Stimulated activated CD4-positive, alpha-beta T cell treated with anti-CD3 and anti-CD28 coated beads, Interleukin-1b, Interleukin-23, amount 100 ng/mL, for 24 hours (primary cell): ENCODE measurements at places on chromosomes 7 and 10.

- DNase-seq = no peak
Measured at GRCh38 chr7:118836933-118837332, 612.4 kb downstream of the ANKRD7 start.

GRCh38 chr10:26755443-26755903, 58.0 kb downstream of the PDSS1 start:
- no peak for DNase-seq

GRCh38 chr10:131214521-131215244, 96.8 kb downstream of the TCERG1L start:
- no peak for DNase-seq

DNA sequence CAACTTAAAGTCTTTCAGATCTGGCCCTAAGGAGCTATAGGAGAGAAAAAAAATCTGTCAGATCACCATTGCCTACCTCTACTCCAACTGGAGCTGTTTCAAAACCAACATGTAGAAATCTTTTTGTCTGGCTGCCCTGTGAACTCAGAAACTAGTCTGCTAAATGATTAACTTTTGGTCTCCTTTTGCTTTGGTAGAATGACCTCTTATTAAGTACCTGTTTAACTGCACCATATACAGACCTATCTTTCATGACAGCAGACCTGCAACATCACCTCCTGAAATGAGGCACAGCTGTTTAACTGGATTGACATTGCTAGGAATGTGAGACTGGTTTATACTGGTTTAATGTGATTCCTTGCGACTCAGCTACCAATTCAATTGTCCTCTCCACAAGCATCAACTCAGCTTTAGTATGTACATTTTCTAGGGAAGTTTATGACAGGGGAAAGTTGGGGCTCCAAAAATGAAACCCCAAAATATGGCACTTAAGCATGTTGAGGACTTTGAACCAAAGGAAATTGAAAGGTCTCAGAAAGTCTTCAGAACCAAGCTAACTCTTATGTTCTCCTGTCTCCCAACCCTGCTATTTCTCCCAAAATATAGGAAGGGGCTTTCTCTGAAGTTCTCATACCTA, 1.8 kb downstream of the CYP3A43 start:
- no peak for DNase-seq

DNA sequence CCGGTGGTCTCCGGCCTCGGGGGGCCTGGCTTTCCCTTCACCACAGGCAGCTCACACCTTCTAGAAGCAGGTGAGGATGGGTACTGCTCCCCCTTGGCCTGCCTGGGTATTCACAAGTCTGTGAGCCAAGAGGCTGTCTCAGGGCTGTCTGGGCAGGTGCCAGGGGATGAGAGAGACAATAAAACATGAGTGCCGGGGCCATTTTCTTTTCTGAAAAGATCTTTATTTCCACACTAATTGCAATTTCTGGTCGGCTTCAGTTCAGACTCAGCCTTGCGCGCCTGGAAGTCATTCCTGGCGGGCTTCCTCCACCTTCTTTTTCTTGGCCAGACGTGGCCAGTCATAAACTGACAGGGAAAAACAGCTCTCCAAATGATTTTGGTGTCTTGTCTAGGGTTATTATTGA, 171.2 kb downstream of the ARHGAP12 start:
- DNase-seq = no peak
